Kidney (tissue), 22 donors: ENCODE measurements at places on chromosomes 7 and 10. TPM values are rescaled to one million over a fixed set of nuclear protein-coding genes. Genes with fewer than 3 reads are reported as not detected.

ZPBP gene
- polyA plus RNA-seq, result not detected

DNA sequence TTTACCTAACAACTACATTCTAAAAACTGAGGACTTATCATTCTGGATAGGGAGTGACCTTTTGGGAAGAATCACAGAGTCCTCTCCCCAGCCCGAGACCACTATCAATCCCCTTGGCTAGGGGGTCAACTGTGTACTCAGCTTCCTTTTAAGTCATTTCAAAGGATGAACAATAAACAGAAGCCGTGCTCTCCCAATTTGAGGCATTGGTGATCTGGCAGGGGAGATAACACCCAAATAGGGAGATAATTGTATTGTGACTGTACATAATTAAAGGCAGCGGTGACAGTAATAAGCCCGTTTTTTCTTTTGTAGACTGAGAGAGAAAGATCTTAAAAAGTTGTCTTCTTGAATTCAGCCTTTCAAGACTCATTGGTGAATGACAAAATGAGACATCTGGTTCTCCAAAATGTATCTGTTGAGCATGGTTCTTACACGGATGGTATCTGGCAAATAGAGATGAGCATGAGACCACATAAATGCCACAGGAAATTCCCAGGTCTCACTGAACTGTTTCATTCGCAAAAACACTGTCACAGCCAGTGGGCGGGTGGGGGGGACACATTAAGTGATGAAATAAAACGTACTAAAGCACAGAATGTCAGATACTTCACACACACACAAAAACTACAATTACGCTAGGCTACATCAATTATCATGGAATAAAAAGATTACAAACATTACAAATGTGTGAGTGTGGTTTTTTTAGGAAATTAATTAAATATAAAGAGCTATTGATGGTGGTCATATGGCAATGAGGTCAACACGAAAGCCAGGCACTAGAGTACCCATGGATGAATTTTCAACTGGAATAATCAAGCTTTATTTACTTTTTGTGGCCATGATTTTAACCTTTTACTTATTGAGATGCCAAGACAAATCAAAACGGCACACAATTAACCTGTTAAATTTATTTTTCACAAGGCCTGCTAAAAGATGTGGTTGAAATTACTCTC lies 108.4 kb downstream of the HIPK2 start:
- DNase-seq, result no peak

FAM20C gene
- polyA plus RNA-seq, result 114 TPM

HOXA11 gene
- polyA plus RNA-seq, result 5.5 TPM

CUX1 gene
- polyA plus RNA-seq, result 71.4 TPM

DNA sequence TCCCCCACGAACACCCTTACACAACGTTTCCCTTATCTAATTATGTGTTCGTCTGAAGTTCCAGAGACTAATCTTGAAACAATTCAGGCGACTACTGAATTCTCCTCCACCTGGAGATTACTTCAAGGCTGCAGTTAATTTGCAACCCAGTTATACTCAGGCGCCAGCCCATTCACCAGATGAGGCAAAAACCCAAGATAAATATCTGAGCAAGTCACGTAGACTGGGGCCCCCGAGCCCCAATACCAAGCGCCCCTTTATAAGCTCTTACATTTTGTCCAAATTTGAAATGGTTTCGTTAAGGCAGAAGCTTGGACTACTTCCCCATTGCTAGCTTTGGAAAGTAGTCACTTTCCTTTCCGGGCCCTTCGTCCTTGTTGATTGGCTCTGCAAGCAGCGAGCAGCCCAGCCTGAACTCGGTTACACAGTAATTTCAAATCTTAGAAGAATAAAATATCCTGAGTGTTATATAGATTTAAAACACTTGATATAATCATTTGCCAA lies 1.2 kb downstream of the TPK1 start:
- peak; percentile 45 for DNase-seq

GRCh38 chr7:50214126-50214670 lies 90.3 kb upstream of the IKZF1 start:
- DNase-seq, result no peak

MACC1 gene
- polyA plus RNA-seq, result 3.7 TPM

DNA sequence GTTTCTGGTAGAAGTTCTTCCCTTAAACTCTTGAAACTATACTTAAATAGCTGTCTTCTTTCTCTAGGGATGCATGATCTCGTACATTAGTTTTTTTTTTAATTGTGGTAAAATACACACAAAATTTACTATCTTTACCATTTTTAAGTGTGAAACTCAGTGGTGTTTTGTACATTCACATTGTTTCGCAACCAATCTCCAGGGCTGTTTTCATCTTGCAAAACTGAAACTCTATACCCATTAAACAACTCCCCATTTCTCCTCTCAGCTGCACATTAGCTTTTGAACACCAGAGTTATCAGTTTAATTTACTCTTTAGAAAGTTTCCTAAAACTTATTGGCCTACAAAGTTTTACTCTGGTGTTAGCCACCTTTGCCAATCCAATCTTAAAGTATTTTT lies 45.5 kb upstream of the PRKAR2B start:
- no peak for DNase-seq

CPA4 gene
- not detected for polyA plus RNA-seq

CPXM2 gene
- polyA plus RNA-seq, result 18.5 TPM

PPP1R3A gene
- polyA plus RNA-seq, result not detected

DNA sequence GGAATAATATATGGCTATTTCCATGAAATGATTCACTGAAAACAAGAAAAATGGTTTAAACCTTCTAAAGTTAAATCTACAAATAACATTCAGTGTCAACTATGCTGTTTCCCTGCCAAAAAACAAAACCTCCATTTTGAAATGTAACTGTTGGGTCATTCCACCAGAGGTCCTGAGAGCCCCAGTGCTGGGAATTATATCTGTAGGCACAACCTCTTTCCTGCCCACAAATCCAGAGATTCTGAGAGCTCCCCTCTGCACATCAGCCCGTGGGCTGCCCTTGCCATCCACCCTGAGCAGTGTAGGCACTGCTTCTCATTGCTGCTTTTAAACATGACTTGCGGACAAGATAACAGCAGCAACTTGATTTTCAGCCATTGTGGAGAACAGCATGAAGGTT lies 198.6 kb downstream of the TMEM178B start:
- no peak for DNase-seq

DNA sequence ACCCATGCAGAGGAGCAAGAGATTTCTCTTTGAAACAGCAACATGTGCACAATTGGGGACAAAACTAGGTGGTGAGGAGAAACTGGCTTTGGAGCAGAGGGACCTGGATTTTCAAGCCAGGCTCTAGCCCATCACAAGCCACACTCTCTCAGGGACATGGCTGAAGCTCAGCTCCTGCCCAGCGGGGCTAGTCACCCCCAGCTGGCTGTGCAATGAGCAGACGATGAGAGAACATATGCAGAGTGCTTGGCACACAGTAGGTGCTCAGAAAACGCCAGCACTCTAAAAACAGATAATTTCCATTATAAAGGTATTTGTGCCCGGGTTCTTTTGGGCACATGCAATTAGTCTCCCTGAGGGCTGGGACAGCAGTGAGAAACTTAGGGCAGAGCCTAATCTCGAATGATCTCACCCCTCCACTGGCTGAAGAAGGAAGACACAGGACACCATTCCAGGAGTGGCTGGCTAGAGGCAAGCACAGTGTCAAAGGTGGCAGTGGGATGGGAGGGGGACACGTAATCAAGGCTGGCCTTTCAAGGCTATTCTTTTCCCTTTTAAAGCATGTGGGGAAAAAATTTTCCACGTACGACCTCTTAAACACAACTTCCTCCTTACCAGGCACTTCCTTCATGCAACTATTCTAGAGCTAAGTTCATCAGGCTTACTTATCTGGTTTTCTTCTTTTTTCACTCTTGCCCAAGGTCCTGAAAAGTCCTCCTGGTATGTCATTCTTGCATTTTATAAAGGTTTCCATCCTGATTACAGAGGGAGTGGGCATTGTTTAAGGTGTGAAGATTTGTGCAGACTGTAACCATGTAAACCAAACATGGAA lies 15.1 kb downstream of the FAM53B start:
- peak; percentile 48 for DNase-seq

CD36 gene
- polyA plus RNA-seq, result 6.7 TPM

- peak; percentile 6 for DNase-seq
These were observed 21.5 kb upstream of the CRHR2 start for GRCh38 chr7:30703756-30704155.

- DNase-seq, result peak; percentile 57
These were observed 299.4 kb downstream of the SNX13 start for GRCh38 chr7:17640730-17641377.

- DNase-seq, result no peak
These were observed 220.0 kb downstream of the ARHGAP21 start for GRCh38 chr10:24503461-24504320.

DNAJB6 gene
- polyA plus RNA-seq, result 86.8 TPM

ANLN gene
- polyA plus RNA-seq, result 0.17 TPM

DNA sequence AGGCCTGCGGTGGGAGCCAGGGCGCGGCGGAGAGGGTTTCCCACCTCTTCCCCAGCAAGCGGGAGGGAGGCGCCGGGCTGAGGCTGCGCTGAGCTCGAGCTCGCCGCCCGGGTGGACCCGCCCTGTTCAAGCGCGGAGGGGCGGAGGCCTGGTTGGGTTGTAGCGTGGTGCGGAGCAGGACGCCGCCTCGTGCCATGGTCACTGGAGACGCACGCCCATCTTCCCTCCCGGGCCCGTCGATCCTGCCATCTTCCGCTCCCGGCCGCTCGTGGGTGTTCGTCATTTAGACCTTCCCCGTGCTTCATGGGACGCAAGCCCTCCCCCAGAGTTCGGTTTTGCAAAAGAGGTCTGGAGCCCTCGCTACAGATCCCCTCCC lies 9.3 kb upstream of the EN2 start:
- no peak for DNase-seq

DNA sequence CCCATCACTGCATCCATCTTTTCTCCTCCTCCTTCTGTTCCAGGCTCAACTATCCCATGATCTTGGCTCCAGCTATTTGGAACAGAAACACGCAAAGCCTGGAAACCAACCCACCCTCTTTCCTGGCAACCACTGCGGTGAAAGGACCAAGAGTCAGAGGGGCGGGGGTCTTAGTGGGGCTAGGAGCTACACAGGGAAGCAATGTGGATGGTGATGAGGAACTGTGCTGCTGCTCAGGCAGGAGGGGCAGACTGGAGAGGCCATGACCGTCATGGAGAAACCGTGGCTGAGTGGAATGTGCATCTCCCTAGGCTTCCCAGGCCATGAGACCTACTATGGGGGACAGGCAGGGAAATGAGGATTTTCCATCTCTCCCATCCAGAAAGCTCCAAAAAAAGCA lies 25.6 kb downstream of the PLAC9 start:
- no peak for DNase-seq

DNA sequence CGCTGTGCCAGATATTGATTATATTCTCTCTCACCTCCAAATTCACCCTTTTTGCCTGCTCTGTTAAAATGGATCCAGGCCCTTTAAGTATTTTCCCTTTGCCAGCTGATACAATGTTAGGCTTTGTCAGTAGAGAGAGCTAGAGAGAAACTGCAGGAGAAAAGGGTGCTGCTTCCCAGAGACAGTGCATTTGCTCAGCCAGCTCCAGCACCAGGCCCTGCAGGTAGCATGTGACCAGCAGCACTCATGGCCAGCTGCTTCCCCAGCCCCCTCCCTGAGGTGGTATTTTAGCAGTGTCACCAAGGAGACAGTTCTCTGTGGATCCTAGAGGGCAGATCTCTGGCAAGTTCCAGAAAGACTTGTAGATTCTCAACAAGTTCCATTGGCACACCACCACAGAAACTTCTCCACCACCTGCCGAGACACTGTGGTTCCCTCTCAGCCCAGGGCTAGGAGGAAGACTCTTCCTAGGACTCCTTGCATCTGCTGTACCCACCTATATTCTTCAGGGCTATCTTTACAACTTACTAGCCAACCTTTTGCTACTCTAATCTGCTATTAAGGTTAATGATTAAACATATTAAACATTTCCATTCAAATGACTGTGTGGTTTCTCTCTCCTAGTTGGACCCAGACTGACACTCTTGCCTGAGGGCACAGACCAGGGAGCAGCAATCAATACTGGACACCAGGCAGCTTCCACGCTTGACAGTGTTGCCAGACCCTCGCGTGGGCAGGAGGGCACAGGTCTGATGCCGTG lies 35.6 kb upstream of the ADAM12 start:
- no peak for DNase-seq

GRCh38 chr7:100520138-100520537 lies 18.9 kb upstream of the AGFG2 start:
- DNase-seq, result no peak

- DNase-seq, result no peak
These were observed 30.5 kb downstream of the GRK5 start for GRCh38 chr10:119237722-119238436.

DNA sequence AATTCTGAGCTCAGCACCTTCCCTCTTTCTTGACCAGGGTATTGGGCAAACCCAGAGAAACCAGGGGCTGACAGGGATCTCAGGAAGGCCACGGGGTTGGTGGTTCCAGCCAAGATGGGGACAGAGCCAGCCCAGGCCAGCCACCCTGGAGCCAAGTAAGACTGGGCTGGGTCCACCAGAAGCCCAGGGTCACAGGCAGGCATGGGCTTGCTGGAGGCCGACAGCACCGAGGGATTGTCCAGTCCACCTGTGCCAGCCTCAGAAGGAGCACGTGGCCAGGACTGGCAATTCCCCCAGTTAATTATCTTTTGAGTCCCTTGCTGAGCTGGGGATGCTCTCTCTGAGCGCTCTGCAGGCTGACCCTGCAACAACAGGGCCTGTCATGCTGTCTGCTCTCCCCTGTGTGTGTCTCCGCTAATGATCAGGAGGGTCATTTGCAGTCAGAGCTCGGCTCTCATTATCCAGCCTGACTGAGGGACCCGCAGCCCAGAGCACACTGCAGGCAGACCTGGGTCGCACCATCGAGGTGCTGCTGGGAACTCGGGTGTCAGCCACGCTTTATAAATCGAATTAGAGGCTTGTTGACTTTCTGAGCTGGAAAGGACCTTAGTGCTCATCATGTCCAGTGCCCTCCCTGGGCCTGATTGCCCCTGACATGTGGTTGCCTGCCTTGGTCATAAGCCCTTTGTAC lies 69.5 kb upstream of the PPIF start:
- no peak for DNase-seq

GRCh38 chr10:126218778-126219649 lies 169.3 kb downstream of the ADAM12 start:
- no peak for DNase-seq

- no peak for DNase-seq
These were observed 1168.4 kb downstream of the GATA3 start for GRCh38 chr10:9222917-9223316.

- DNase-seq, result peak; percentile 35
These were observed 44.0 kb upstream of the SEMA3A start for GRCh38 chr7:84238596-84238995.

GRCh38 chr7:16399265-16399831 lies 22.0 kb downstream of the CRPPA start:
- DNase-seq, result peak; percentile 30

GRCh38 chr7:131110297-131111080 lies 217.2 kb upstream of the MKLN1 start:
- no peak for DNase-seq

GRCh38 chr10:133347710-133348517 lies 741 bp downstream of the PRAP1 start:
- no peak for DNase-seq
